ENCODE measurements at places on chromosomes 1 and 21.

DNA sequence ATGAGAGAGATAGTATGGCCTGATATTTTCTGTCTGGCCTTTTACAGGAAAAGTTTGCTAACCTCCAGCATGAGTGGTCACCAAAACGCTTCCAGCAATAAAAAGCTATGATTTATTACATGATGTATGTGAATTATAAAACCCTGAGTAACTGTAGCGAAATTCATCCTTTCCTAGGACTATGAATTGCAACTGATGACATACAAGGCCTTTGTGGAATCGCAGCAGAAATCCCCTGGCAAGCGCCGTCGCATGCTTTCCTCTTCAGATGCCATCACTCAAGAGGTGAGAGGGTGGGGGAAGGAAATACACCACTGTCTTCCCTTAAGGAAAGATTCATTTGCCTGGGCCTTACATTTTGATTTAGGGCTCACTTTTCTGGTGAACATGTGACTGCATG is 117.9 kb downstream of the MACF1 start:
- no peak for DNase-seq

DNA sequence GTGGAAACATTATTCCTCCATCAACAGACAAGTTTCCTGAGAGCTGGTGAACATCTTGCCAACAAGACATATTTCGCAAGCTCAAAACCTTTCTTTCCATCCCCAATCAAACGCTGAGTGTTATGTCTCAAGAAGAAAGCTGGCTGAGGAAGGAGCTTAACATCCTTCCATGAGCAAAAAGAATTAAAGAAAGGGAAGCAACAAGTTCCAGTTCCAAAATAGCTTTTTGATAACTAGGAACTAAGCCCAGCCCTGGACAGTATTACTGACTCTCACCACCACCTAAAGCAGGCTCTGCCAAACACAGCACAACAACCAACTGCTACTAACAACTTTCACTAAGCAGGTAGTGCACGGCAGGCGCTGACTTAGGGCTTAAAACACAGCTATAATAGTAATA is 50.2 kb downstream of the CAPZB start:
- no peak for DNase-seq

GRCh38 chr1:160161965-160162705 is 10.7 kb downstream of the ATP1A4 start:
- peak; percentile 47 for DNase-seq

GRCh38 chr1:201334325-201335173 is 42.9 kb downstream of the TNNT2 start:
- DNase-seq: no peak

- no peak for DNase-seq
Measured at GRCh38 chr1:24606296-24606605, 36.9 kb upstream of the SRRM1 start.

DNA sequence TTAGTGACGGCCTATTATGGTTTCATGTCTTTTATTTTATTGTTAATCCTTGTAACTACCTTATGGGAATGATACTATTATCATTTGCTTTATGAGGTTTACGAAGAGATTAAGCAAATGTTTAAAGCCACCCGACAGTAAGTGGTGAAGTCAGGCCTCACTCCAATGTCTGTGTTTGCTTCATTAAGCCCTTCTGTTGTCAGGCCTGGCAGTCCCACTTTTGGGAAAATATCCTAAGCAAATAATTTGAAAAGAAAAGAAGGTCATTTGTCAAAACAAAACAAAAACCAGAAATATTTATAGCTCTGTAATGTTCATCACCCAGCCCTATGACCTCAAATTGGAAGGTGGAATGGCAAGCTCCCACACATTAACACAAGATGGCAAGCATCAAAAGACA is 40.7 kb upstream of the USP24 start:
- DNase-seq: no peak

DNA sequence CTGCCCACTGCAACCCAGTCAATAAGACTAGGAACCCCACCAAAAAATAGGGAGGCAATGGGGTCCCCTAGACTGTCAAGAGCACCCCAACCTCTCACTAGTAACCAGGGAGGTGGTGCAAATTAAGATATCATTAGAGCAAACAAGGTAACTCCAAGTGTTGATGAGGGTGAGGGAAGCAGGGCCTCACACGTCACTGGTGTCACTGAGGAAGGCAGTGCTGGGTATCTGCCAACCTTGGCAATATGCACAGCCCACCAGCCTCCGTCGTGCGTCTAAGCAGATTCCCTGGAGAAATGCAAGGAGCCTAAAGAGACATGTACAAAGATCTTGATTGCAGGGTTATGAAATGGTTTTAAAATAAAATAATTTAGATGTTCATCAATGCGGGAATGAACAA is 3.8 kb downstream of the UBASH3A start:
- no peak for DNase-seq

DNA sequence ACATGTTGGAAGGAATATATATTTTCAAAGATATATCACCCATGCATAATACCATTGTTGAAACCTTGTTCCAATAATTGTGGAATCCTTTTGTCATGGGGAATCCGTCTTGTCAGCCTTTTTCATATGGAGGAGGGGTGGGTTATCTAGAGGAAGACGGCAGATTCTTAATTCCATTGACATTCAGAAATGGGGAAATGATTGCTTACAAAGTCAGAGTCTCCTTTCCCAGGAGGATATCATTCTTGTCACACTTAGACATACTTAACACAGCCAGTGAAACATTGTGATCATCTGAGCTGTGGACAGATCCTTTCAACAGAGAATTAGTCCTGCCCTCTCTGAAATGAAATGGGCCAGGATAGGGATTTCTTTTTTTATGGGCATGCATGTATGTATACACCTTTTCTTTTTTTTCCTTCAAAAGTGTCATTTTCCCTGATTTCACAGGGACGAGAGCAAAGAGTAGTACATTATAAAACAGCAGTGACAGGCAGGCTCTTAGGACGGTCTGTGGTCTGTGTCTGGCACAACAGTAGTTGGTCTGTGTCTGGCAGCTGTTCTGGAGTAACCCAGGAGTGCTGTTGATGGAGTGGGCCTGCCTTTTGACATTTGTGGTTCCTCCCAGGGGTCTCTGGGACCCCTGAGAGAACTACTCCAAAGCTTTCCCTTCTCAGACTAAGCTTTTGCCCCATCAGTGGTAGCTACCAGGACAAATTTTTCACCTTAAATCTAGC is 50.1 kb downstream of the VPS13D start:
- DNase-seq: no peak

DNA sequence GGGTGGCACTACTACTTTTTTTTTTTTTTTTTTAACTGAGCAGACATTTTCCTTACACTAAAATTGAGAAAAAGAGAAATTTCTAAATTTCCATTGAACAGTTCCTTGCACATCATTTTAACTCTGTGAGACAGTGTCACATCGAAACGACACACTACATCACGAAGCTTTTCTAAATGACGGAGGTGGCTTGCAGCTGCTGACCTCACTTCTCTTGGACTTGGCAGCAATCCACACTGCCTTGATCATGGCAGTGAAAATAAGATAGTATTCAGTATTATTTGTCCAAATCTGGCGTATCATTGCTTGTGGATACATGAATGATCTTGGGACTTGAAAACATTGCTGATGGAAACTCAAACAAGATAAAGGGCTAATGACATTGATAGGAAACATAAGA is 80.3 kb upstream of the CYYR1 start:
- DNase-seq: peak; percentile 67

GRCh38 chr1:20403423-20404145 is 82.4 kb downstream of the CAMK2N1 start:
- no peak for DNase-seq

DNA sequence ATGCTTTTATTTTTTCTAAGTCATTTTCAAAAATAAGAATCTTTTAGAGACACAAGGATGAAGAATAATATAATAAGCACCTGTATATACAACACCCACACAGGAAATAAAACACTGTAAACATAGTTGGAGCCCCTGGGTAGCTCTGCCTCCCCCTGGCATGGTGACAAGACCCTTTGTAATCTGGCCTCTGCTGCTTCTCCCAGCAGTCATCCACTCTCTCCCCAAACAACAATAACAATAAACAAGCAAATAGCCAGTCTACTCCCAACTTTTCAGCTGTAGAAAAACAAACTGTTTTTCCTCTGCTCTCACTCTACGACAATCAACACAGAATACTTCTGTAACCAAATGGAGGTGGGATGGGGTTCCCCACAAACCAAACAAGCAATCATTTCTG is 110.1 kb downstream of the CSMD2 start:
- no peak for DNase-seq

- DNase-seq: no peak
Measured at GRCh38 chr1:230010603-230011332, 56.3 kb upstream of the GALNT2 start.

GRCh38 chr1:28813931-28814465 is 2.0 kb downstream of the OPRD1 start:
- peak; percentile 38 for DNase-seq

- DNase-seq: no peak
Measured at GRCh38 chr1:31671561-31672201, 27.0 kb upstream of the PEF1 start.

- peak; percentile 25 for DNase-seq
Measured at GRCh38 chr1:31977385-31978131, 36.1 kb upstream of the KHDRBS1 start.

DNA sequence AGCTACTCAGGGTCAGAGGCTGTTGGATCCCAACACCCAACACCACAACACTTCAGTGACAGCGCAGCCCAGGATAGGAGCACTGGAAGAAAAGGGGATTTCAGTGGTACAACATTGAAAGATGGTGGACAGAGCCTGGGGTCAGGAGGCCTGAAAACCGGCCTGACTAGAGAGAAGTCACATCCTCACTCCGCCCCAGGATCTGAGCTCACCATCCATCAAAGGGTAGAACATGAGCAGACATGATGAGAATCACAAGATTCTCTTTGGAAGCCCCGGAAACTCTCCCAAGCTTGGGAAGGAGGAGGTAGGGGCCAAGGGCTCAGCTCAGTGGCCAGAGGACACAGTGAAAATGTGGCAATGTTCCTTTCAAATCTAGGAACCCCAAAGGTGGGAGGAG is 271.3 kb downstream of the NPHP4 start:
- DNase-seq: no peak

- DNase-seq: no peak
Measured at GRCh38 chr21:39107739-39108138, 75.5 kb downstream of the PSMG1 start.

DNA sequence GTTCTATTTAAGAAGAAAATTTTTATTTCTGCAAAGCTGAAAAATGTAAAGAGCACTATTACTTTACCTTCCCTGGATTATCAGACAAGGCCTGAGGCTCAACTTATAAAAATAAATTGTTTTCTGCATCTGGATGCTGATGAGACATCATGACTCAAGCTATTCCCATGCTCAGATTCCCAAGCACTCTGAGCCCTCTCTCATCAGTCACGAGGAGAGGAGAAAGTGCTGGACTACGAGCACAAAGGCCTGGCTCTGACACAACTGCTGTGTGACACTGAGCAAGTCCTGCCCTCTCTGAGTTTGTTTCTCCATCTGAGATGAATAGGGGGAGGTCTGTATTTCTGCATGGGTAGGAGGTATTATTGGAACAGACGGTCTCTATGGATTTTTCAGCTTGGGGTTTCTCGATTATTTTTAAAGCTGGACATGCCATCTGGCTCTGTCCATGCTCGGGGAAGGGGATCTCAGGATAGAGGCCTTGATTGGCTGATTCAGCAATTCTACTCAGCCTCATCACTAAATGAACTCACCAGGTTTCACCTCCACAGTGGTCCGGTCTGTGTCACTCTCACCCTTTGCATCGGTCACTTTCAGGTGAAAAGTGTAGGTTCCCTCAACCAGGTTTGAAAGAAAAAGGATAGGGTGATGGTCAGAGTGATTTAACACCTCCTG is 107.7 kb downstream of the KIAA0319L start:
- no peak for DNase-seq

DNA sequence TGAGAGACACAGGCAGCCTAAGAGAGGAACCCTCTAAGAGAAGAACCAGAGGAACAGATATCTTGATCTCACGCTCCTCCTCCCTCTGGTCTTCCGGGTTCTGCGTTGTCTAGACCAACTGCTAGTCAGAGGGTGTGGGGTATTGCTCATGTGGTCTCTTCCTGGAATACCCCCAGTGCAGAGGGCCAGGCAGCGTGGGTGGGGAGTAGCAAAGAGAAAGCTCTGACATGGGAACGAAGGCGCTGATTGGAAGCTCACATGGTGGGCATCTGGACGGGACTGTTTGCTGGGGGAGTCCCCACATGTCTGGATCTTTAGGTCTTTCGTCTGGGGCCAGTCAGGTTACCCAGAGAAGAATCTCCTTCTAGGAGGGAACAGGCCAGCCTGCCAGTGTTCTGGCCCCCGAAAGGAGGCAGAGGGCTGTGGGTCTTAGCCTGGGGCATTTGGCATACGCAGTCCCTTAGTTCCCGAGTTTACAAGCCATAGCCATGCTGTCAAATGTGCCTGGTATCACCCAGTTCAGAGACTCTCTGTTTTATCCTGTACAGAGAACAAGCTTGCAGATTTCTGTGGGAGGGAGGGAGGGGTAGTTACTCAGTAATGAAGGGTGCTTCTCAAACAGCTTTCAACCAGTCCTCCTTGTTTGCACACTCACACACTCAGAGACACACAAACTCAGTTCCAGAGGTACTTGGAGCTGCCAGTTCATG is 18.3 kb upstream of the IL6R start:
- no peak for DNase-seq

- DNase-seq: no peak
Measured at GRCh38 chr1:2115702-2116341, 65.6 kb downstream of the PRKCZ start.

GRCh38 chr1:50700214-50700613 is 259.9 kb downstream of the FAF1 start:
- DNase-seq: no peak

DNA sequence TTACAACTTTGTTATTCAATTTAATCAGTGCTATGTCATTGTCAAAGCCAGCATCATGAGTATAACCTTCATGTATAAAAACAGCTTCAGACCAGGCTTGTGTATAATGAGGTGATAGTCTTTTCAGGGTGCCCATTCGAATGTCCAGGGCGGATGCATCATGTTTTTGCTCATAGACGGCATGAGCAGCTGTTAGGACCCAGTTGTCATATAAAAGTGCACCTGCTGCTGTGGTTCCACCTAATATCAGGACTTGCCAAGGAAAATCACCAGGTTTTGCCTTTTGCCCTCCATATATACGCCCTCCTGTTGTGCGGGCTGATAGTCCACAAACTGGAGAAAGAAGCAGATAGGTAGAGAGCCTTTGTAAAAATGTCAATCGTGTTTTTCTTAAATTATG is 14.9 kb downstream of the TARDBP start:
- peak; percentile 68 for DNase-seq

GRCh38 chr1:11341901-11342552 is 69.0 kb downstream of the UBIAD1 start:
- DNase-seq: peak; percentile 64

- no peak for DNase-seq
Measured at GRCh38 chr1:45621501-45621836, 2.4 kb downstream of the CCDC17 start.

GRCh38 chr21:29953690-29954089 is 13.9 kb upstream of the GRIK1 start:
- no peak for DNase-seq

All from SJCRH30 (cell line).